ENCODE measurements at places on chromosomes 7 and 10.

DNA sequence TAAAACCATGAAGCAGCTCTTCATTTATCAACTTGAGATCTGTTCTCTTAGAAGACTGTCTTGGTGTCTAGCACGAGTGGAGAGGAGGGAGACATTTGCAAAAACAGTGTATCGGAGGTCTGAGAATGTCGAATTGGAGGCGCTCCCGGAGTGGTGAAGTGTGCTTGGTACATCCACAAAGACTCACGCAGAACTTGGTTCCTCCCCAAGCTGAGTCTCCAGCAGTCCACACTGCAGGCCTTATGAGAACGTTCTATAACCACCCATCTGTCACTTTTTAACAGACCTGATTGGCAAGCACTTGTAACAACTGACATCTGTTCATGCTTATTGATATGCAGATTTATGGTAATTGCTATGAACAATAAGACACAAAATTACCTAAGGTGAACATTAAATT is 261.6 kb downstream of the CELF2 start:
- no peak for DNase-seq

DNA sequence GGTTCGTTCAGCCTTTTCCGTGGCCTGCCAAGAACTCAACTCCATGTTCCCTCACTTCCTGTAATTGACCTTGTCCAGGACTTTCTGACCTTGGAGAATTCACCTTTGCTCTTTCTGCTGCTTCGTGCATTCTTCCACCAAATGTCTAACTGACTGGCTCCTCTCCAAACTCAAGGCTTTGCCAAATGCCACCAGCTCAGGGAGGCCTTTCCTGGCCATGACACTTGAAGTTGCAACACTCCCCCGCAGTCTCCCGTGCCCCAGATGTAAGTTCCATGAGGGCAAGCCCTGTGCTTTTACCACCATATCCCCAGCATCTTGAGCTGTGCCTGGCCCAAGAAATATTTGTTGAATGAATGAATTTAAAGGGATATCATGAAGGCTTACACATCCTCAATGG is 238.4 kb downstream of the ARHGAP21 start:
- no peak for DNase-seq

DNA sequence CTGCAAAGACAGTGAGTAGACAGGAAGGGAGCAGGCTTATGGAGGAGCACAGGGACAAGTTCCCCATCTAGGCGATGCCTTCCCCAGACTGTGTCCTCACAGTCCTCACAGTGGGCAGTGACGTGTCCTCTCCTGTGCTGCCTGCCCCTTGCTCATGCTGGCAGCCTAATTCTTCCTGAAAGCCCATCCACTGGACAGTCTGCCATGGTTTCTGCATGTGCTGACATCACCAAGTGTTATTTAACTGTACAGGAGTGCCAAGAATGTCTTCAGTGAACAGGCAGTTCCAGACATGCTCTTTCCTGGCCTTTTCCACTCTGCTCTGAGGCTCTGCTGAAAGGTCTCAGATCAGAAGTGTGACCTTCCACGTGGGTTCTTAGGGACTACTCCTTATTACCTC is 54.1 kb downstream of the ZNF248 start:
- no peak for DNase-seq

GRCh38 chr10:6514180-6514579 is 65.9 kb downstream of the PRKCQ start:
- DNase-seq = no peak

DNA sequence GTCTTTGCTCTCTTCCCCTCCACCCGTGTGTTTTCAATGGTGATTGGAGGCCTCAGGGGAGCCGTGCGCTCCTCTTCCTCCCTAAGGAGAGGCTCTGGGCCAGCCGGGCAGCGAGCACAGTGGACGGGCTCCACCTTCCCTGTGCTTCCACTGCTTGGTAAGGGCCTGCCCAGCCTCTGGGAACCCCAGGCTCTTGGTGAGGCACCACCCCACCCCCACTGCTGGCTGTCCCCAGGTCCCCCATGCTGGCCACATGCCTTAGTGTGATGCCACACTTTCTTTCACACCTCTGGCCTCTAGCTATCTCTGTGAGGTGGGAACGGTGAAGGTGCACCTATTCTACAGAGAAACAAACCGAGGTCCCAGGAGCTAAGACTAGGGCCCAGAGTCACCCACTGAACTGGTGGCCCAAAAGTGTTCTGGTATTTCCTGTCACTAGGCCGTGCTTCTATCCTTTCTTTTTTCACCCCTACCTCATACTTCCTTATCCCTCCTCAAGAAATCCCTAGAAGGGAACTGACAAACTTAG is 53.3 kb downstream of the UNC5B start:
- DNase-seq = no peak

- DNase-seq = no peak
Measured at GRCh38 chr10:98795467-98795866, 348.7 kb upstream of the HPS1 start.

All from PC-3 (cell line).